Neural progenitor cell (in vitro differentiated cells): ENCODE measurements at places on chromosomes 2 and 18. TPM values are rescaled to one million over a fixed set of nuclear protein-coding genes. Genes with fewer than 3 reads are reported as not detected.

DNA sequence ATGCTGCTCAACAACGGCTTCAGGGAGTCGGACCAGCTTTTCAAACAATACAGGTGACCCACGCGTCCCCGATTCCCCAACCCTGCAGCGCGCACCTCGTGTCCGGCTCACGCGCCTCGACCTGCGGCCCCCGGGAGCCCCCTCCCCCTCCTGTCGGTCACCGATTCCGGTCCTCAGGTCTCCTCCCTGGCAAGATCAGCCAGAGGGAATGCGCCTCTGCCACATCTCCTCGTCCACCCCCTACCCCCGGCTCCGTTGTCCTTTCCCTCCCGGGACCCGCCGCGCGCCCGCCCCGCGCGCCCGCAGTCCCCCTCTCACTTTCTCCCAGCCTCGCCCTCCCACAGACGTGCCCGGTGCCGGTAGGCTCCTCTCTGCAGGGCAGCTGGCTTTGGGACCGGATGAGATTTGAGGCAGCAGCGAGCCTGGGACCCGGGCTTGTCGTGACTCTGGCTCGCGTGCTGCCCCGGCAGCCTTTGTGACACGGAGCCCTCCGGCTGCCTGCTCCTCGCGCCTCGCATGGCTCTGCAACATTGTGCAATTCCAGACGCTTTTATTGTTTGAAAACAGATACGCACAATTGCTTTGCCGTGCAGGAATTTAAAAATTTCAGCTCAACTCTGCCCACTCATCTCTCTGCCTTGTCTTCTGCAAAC, 558 bp downstream of the TTC39C start:
- peak; percentile 68 for DNase-seq
- H3K27ac ChIP-seq: no peak overlapping the region
- H3K4me3 ChIP-seq: peak overlapping the region; percentile 72
- peaks cover 41% of the 10 kb centered on the region for H3K27me3 ChIP-seq

Gene CDH19
- not detected in 2 replicates for total RNA-seq

DNA sequence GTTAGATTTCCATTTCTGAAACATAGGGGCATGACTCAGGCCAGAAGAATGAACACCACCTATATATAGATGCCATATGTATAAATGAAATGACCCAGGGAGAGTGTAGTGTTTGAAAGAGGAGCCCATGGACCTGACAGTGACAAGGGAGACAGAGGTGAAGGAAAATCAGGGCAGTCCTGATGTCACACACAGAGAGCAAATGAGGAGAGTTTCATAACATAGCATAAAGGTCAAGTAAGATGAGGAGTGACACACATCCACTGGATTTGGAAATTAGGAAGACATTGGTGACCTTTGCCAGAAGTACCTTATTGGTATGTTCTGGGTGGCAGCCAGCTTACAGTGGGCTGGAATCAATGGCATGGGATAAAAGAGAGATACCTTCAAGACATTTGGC, 276.7 kb downstream of the ZNF385B start:
- no peak overlapping the region for H3K4me3 ChIP-seq
- no peaks in the 10 kb centered on the region for H3K27me3 ChIP-seq
- H3K4me1 ChIP-seq: no peaks in the 10 kb centered on the region
- no peaks in the 10 kb centered on the region for H3K36me3 ChIP-seq

DNA sequence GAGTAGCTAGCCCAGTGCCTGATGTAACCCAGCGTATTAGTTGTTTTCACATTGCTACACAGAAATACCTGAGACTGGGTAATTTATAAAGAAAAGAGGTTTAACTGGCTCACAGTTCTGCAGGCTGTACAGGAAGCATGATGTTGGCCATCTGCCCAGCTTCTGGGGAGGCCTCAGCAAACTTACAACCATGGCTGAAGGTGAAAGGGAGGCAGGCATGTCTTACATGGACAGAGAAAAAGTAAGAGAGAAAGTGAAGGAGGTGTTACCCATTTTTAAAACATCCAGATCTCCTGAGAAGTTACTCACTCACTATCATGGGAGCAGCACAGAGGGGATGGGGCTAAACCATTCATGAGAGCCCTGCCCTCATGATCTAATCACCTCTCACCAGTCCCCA, 6.1 kb upstream of the CYRIA start:
- peaks cover 13% of the 10 kb centered on the region for H3K27me3 ChIP-seq
- H3K36me3 ChIP-seq: no peaks in the 10 kb centered on the region
- H3K4me1 ChIP-seq: no peaks in the 10 kb centered on the region
- no peak overlapping the region for H3K27ac ChIP-seq

DNA sequence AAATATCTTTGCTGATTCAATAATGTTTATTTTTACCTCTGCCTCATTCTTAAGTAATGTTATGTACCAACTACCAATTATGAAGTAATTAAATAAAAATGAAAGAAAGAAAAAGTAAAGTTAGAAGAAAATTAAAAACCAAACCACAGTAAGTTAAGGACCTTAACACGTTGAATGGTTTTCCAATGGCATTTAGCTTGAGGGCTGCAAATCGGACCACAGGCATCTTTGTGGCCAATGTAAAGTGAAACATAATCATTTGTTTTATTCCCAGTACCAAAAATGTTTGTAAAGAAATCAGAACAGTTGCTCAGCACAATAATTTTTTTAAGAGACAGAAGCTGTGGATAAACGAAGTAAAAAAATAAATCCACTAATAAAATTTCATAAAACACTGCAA, 1455.5 kb upstream of the ZEB2 start:
- DNase-seq: no peak
- no peak overlapping the region for H3K27ac ChIP-seq
- H3K4me3 ChIP-seq: no peak overlapping the region
- no peaks in the 10 kb centered on the region for H3K27me3 ChIP-seq
- H3K36me3 ChIP-seq: no peaks in the 10 kb centered on the region

- H3K27me3 ChIP-seq: no peaks in the 10 kb centered on the region
- no peaks in the 10 kb centered on the region for H3K4me1 ChIP-seq
- DNase-seq: no peak
Observed at GRCh38 chr2:189096769-189097447, 82.7 kb downstream of the COL5A2 start.

DNA sequence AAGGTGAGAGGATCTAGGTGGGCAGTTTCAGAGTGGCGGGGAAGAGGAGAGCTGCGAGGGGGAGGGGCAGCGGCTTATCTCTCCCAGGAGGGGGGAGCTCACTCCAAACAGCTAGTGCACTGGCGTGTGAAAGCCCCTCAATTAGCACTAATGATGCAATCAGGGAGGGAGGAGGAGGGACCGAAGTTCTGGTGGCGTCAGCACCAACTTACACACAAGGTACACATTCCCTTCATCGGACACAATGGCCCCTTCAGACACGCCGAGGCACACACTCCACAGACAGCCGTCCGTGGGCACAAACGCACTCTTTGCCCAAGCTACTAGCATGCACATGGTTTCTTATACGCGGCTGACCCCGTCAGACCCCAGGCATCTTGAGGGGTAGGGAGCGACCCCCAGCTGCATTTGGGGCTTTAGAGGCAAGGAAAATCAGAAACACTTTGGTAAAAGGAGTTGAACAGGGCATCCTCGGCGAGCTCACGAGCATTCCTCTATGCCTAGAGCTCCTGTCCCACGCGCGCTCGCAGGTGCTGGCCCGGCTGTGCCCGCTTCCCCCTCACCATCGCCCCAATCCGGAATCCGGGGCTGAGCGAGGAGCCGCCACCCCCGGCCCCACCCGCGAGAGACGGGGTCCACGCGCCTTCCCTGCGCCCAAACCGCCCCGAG, 868 bp upstream of the PKDCC start:
- no peaks in the 10 kb centered on the region for H3K36me3 ChIP-seq
- peak overlapping the region; percentile 96 for H3K4me3 ChIP-seq
- no peaks in the 10 kb centered on the region for H3K27me3 ChIP-seq

DNA sequence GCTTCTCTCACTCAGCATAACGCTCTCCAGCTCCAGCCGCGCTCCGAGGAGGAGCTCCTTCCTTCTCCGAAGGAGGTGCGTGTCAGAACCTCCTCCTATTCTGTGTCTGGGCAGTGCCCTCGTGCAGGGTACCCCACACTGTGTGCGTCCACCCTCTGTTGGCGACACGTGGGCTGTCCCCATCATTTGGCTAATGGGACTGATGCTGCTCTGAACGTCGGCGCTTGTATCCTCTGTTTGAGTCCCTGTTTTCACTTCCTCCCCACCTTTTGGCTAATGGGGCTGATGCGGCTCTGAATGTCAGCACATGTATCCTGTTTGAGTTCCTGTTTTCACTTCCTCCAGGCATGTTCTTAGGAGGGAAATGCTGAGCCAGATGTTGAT, 22.2 kb downstream of the KCNG2 start:
- H3K36me3 ChIP-seq: no peaks in the 10 kb centered on the region
- no peak for DNase-seq
- H3K27me3 ChIP-seq: peaks cover 17% of the 10 kb centered on the region
- no peak overlapping the region for H3K27ac ChIP-seq
- no peaks in the 10 kb centered on the region for H3K4me1 ChIP-seq

DNA sequence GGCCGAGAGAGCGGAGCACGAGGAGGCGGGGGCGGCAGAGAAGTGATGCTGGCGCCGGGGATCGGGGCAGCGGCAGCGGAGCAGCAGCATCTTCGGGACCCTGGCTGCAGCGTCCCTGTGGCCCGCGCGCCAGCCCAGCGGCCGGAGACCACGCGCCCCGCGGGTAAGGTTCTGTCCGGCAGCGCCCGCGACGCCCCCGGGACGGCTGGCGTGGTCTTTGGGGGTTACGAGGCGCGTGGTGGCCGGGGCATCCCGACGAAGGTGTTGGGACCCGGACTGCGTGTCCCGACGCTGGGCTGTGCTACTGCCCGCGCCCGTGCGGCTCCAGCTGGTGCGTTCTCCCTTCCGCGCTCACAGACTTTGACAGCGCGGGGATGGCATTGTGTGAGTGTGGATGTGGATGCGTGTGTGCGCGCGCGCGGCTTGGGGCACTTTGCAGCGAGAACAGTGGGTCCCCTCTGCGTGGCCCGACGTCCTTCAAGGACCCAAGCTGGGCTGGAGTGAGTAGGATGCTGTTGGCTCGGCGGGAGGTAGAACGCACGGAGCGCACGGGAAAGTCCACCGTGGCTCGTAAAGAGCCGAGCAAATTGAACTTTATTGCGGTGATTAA, 405.0 kb downstream of the XIRP2 start:
- no peaks in the 10 kb centered on the region for H3K36me3 ChIP-seq
- H3K27ac ChIP-seq: no peak overlapping the region
- DNase-seq: peak; percentile 59

Gene UGT1A4
- total RNA-seq: not detected in 2 replicates

DNA sequence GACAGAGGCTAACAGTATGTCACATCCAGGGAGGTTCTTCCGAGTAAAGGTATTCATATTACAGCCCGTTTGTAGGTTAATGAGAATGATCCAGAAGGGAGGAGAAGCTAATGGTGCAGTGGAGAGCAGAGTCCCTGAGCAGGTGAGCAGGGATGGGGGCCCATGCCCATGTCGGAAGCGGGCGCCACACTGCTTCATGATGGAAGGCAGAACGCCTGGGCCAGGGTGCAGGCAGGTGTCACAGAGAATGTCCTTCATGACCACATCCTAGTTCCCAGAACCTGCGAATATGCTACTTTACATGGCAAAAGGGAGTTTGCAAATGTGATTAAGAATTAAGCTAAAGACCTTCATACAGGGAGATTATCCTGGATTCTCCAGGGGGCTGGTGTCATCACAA, 4.0 kb downstream of the HES6 start:
- H3K27ac ChIP-seq: no peak overlapping the region
- H3K36me3 ChIP-seq: no peaks in the 10 kb centered on the region
- no peak overlapping the region for H3K4me3 ChIP-seq
- DNase-seq: no peak
- peaks cover 76% of the 10 kb centered on the region for H3K27me3 ChIP-seq
- peaks cover under 1% of the 10 kb centered on the region for H3K4me1 ChIP-seq

DNA sequence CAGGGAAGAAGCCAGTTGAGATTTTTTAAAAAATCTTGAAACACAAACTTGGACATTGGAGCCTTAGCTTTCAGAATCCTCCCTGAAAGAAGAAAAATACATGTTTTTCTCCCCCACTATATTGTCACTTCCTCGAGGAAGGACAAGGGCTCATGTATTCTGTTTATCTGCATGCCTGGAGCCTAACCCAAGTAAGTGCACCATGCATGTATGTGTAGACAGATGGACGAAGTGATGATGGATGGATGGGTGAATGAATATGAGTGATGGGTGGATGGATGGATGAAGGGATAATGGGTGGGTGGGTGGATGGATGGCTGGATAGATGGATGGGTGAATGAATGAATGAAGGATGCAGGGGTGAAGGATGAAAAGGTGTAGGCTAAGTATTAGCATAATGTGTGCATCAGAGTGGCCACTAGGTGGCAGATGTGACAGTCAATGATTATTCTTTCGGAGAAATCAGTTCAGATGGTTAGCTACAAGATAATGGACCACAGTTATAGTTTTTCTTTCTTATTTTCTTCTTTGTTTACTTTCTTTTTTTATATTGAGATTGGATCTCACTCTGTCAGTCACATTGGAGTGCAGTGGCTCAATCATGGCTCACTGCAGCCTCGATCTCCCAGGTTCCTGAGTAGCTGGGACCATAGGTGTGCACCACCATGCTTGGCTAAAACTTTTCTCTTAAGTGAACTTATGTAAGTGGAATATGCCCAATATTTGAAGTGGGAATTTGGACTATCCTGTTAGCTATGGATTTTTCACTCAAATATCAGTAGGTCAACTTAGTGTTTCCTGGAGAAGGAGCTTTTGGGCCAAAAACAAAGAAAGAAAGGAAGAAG, 18.5 kb upstream of the CCDC93 start:
- no peaks in the 10 kb centered on the region for H3K4me1 ChIP-seq
- H3K4me3 ChIP-seq: no peak overlapping the region
- DNase-seq: peak; percentile 62
- no peak overlapping the region for H3K27ac ChIP-seq
- no peaks in the 10 kb centered on the region for H3K36me3 ChIP-seq

Gene POTEC
- total RNA-seq: 0.06 TPM in 1 of 2 replicates, not detected in the other

Gene HNMT
- 0.84 and 1.6 TPM in 2 replicates for total RNA-seq

Gene KCNE4
- not detected in 2 replicates for total RNA-seq

GRCh38 chr2:67487993-67488392, 90.9 kb downstream of the ETAA1 start:
- no peaks in the 10 kb centered on the region for H3K36me3 ChIP-seq
- no peaks in the 10 kb centered on the region for H3K27me3 ChIP-seq
- no peak for DNase-seq
- no peak overlapping the region for H3K27ac ChIP-seq

DNA sequence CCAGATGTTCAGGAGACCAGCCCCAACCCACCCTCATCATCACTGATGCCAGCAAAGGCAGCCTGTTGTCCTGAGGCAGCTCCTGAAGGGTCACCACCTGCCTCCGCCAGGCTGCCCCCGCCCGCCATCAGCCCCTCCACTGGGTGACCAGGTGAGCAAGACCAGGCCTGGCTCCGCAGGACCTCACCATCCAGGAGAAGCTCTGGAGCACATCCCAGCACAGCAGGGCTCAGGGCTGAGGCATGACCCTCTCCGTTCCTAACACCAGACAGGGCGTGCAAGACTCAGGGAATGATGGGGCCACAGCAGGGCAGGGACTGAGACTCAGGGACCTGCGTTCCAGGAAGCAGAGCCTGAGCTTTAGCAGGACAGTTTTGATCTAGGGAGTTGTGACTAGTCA, 218.8 kb upstream of the RAB6C start:
- no peak for DNase-seq
- H3K27ac ChIP-seq: no peak overlapping the region
- no peak overlapping the region for H3K4me3 ChIP-seq
- H3K27me3 ChIP-seq: no peaks in the 10 kb centered on the region

- H3K27ac ChIP-seq: peak overlapping the region; percentile 78
- H3K36me3 ChIP-seq: peaks cover 5% of the 10 kb centered on the region
- H3K4me1 ChIP-seq: peaks cover 24% of the 10 kb centered on the region
- no peaks in the 10 kb centered on the region for H3K27me3 ChIP-seq
- DNase-seq: peak; percentile 64
- H3K4me3 ChIP-seq: peak overlapping the region; percentile 94
Observed at GRCh38 chr2:46615986-46616485, 136.7 kb downstream of the TMEM247 start.
